Dorsolateral prefrontal cortex (tissue), 122 donors: ENCODE measurements at places on chromosomes 1 and 21. TPM values are rescaled to one million over a fixed set of nuclear protein-coding genes. Genes with fewer than 3 reads are reported as not detected.

GRCh38 chr1:118253053-118253915 is 68.3 kb upstream of the SPAG17 start:
- no peak for DNase-seq

DNA sequence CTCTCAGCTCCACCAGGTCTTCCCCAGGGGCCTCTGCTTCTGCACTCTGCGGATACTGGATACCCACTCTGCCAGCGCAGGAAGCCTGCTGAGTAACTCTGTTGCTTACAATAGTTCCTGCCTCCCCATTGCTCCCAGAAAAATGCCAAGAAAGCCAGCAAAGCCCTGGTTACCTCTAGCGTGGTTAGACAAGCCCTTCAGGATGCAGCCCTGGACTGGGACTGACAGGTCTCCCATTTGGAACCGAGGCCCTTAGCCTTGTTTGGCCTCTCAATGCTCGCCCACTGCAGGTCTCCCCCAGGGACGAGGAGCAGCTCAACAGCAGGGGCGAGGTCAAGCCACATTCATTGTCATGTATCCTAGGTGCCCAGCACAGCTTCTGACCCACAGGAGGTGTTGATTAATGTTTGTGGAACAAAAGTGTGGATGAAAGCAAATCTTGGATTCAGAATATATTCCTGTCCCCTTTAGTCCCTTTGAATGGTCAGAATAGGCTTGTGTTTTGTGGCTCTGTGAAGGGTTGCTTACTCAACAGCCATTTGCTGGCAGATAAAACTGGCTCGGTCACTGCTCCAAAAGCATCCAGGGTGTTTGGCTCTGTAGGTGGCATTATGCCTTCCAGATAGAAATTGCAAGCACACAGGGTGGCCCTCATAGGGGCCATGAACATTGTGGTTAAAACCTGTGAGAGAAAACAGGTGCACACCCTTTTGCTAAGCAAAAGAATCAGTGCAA is 58.9 kb downstream of the C1orf198 start:
- DNase-seq = no peak

KLHL17 gene
- total RNA-seq = 15.7 TPM

DNA sequence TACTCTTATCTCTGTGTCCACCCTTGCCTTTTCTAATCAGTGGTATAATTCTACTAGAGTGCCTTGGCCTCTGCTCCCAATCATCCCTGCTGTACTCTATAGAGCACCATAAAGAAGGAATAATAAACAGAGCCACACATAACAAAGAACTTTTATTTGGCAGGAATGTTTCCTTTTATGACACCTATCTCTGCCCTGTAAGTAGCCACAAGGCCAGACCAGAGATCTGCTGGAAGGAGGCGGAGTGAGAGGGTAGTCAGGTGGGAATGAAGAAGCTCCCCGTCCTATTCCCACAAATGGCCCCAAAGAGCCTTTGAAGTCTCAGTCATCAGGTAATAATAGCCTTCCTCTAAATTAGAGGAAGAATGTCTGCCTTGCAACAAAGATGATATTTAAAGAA is 32.7 kb downstream of the WLS start:
- DNase-seq = no peak

PGM1 gene
- total RNA-seq = 45.7 TPM

OR6N1 gene
- not detected for total RNA-seq
